Activated CD4-positive, alpha-beta memory T cell treated with anti-CD3 and anti-CD28 coated beads for 36 hours (primary cell): ENCODE measurements at places on chromosomes 7 and 10.

DNA sequence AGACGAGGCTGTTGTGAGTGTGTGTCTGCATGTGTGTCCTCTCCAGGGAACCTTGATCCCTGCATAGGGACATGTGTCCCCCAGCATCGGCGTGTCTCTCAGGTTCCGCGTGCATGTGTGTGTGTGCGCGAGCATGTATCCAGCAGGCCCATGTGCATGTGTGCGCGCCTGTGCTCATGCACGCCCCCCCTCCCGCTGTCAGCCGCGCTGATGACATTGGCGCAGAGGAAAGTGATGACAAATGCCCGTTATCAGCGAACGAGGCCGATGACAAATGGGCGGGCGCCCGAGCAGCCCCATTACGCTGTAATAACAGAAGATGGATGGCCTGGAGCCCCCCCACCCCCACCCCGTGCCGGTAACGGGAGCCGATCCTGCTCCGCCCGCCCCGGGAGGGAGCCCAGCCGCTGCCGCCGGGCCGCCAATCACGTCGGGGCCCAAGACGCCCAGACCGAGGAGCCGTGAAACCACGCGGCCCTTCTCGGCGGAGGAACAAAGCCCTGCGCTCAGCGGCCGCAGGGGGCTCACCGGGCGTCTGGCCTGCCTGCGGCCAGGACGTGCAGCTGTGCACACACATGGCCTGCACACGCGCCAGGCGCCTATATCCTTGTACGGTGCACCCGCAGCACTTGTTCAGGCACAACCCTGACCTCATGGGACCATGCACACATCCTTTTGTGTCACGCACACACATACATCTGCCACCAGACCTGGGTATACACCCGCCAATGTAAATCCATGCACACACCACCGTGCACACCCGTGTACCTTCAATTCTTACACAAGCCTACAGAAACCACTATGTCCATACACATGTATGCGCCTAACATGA is 21.5 kb downstream of the POLL start:
- DNase-seq, result no peak

- no peak for DNase-seq
Measured at GRCh38 chr10:115981081-115981480, 291.9 kb downstream of the GFRA1 start.

GRCh38 chr10:108147346-108147745 is 982.8 kb upstream of the SORCS1 start:
- no peak for DNase-seq

GRCh38 chr10:81724431-81724830 is 150.6 kb upstream of the NRG3 start:
- DNase-seq, result no peak

GRCh38 chr7:158369866-158370265 is 217.8 kb downstream of the PTPRN2 start:
- no peak for DNase-seq

GRCh38 chr10:13845897-13846296 is 259.1 kb downstream of the PRPF18 start:
- no peak for DNase-seq

DNA sequence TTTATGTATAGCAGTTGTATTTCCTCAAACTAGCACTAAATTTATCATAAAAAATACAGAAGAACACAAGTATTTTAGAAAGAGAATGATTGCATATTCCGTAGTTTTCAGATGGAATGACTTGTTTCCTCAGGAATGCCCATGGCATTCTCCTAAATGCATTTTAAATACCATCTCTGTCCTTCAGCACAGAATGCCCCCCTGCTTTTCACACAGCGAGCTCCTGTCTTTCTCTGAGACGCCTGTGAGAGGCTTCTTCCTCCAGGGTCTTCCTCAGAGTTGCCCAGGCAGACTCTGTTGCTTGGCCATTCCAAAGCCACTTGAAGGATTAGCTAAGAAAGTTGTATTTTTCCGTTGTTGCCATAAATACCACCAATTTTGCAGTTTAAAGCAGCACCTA is 10.1 kb downstream of the LANCL2 start:
- DNase-seq, result no peak

DNA sequence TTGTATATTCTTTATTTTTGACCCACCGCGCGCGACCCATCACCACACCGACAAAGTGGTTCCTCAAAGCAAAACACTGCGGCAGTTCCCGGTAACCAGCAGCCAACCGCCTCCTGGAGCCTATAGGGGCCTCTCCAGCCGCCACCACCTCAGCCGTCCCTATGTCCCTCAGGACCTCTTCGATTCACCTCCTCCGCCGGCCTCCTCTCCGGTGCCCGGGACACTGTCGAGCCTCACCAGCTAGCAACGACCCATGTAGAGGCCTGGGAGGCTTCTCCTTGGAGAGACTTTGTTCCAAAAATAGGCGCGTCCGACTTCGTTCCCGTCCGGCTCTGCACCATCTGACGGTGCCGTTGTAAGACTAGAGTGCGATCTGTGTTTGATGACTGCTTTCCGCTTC is 158.8 kb downstream of the HGF start:
- no peak for DNase-seq

- DNase-seq, result peak; percentile 59
Measured at GRCh38 chr10:75211007-75211691, 553 bp downstream of the VDAC2 start.

DNA sequence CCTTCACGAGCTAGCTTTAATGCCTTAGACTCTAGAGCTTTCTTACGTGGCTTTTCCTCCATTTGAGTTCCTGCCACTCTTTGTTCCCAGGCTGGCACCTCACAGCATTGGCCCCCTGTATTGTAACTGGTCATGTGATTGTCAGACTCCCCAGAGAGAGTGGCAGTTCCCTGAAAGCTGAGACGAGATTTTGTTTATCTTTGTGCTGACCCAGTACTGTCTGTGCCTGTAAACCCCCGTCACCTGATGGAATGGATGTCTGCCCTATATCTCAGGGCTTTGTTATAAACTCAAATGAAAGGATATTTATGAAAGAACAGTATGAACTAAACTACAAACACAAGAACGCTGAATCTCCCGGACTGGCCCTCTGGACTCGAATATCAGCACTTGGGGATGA is 13.0 kb downstream of the NOBOX start:
- no peak for DNase-seq

- peak; percentile 69 for DNase-seq
Measured at GRCh38 chr10:3652886-3653285, 132.1 kb downstream of the KLF6 start.

DNA sequence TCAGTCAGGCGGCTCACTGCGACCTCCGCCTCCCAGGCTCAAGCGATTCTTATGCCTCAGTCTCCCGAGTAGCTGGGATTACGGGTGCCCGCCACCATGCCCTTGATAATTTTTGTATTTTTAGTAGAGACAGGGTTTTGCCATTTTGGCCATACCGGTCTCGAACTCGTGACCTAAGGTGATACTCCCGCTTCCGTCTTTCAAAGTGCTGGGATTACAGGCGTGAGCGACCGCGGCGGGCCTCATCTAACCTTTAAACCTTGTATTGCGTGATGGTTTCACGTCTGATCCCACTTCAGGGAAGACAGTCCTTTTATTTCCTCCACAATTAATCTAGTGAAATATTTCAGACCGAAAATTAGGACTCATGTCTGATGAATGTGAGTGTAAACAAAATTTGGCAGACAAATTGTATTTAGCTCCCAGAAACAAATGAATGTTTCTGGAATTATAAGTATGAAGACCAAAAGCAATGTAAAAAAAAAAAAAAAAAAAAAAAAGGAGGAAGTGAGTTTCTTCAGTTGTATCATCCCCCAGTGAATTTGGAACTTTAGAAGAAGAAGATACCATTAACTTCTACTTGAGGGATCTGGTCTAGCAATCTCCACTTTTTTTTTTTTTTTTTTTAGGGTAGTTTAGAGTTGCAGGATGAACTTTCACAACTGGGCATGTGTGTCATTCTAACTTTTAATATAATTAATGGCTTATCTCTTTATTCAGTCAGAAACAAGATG is 1.6 kb downstream of the NUP42 start:
- no peak for DNase-seq

- no peak for DNase-seq
Measured at GRCh38 chr10:125296598-125296997, 136.2 kb upstream of the CTBP2 start.

GRCh38 chr10:24465124-24465874 is 256.4 kb downstream of the KIAA1217 start:
- no peak for DNase-seq

DNA sequence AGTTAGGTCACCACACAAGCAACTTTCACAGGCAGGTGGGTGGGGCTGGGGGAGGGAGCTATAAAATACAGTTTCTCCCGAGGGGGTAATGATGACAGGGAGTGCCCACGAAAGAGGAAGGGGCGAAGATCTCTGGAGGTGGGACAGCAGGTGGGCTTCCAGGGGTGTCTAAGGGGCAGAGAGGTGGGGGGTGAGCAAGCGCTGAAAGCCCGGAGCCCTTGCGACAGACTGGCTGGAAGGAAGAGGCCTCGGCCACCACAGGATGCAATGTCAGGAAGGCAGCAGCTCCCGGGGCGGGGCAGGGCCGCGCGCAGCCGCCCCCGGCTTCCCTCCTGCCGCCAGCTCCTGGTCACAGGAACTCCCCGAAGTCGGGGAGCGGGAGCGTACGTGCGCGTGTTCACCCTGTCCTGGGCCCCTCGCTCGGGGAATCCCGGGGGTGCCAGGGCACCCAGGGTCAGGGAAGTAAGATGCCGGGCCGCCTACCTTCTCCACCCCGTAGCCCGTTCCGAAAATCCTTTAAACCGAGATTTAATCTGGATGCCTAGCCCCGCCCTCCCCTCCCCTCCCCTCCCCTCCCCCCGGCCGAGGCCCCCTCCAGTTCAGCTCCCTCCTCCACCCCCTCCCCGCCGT is 105.2 kb upstream of the PPIF start:
- peak; percentile 89 for DNase-seq

- DNase-seq, result no peak
Measured at GRCh38 chr7:158544708-158545107, 42.9 kb downstream of the PTPRN2 start.

GRCh38 chr10:33773253-33773573 is 438.7 kb upstream of the NRP1 start:
- DNase-seq, result no peak

DNA sequence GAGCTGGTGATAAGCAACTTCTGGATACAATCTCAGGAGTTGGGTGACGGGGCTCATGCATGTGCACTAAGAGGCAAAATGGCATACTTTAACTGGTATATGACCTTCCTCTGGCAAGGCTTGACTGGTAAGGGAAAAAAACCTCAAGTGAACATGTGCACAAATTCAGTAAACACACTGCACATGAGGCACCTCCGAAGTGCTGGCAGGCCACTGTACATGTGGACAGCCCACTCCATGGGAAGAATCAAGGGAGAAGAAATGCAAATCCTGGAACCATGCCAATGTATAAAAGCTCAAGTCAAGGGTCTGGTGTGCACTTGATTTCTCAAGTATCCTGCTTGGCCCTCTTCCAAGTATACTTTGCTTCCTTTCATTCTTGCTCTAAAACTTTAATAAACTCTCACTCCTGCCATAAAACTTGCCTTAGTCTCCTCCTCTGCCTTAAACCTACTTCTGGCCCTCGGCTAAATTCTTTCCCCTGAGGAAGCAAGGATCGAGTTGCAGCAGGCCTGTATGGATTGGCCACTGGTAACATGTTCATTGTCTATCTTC is 167.2 kb downstream of the RAMP3 start:
- no peak for DNase-seq

GRCh38 chr10:34885898-34886297 is 70.8 kb upstream of the PARD3 start:
- no peak for DNase-seq

GRCh38 chr7:49376817-49377375 is 396.5 kb upstream of the VWC2 start:
- no peak for DNase-seq

- DNase-seq, result no peak
Measured at GRCh38 chr10:73501651-73502050, 5.8 kb upstream of the PPP3CB start.

DNA sequence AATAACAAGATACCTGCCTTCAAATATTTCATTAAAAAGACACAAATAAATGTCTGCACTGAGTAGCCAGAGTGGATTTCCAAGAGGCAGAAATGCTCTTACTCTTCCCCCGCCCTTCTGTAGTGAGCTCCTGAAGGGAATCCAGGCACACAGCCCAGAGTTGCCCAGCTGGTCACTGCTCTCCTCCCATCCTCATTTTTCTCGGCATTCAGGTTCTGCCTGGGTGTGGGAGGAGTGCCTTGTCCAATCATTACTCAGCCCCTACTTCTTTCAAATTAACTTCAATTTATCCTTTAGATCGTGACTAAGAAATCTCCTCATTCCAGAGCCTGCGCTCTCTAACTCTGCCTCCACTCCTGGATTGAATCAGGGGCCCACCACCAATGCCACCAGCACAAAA is 12.2 kb downstream of the CCDC6 start:
- DNase-seq, result no peak

DNA sequence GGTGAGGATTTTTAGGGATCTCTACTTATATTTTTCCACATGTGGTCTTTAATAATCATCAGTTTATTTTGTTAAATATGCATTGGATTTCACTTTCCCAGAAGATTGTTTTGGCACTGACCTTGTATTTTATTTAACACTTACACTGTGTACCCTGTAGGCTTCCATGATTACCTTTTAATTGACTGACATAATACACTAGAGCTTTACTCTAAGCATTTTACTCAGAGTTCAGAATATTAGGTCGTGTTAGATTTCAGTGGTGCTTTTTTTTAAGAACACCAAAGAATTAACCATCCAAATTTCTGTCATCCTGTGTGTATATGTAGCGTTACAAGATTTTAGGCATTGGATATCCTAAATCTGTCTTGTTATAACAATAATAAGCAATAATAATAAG is 23.1 kb downstream of the CASD1 start:
- no peak for DNase-seq

- DNase-seq, result no peak
Measured at GRCh38 chr10:99708428-99709012, 23.4 kb downstream of the COX15 start.

DNA sequence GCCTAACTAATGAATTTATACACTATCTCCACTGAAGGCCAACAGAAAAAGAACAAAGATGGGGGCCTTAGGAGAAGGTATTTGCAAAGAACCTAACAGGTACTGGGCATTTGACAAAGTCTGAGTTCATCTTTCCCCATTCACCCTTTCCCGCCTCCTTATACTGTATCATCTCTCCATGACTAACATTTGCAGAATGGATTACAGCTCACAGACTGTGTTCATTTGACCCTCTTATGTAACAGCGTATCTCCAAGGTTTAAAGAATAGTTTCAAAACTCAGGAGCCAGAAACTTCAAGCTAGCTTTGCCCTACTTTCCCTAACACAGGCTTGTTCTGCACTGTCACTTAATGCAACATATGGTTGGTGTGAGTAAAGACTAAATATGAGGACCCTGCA is 238.7 kb upstream of the CELF2 start:
- no peak for DNase-seq

- no peak for DNase-seq
Measured at GRCh38 chr7:71140264-71140663, 8.3 kb downstream of the GALNT17 start.

DNA sequence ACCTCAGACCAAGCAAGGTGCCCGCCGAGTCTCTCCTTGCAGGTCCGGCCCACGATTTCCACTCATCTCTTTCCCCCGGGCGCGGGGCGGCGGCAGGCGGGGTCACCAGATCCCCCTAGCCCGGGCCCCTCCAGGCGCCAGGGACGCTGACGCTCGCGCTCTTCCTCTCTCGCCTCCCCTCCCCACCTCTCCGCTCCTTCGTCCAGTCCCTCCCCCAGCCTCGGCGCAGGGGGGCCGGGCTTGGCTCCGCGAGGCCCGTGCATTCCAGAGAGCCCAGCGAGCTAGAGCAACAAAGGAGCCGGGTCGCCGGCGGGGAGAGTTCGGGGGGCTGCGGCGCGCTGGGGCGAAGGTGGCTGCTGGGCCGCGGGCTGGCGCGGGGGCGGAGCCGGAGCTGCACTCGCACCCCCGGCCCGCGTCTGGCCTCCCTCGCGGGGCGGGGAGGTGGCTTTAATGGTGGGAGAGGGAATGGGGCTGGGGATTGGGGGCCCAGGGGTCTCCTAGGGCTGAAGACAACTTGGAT is at the start of gene SMO:
SMO (plus strand) TSS at position 262 of the 520 bp plus-strand sequence. CDS start 519 bp downstream, outside the sequence.
- DNase-seq, result no peak
